Lung (tissue), 17 donors: ENCODE measurements at places on chromosomes 4 and X.

DNA sequence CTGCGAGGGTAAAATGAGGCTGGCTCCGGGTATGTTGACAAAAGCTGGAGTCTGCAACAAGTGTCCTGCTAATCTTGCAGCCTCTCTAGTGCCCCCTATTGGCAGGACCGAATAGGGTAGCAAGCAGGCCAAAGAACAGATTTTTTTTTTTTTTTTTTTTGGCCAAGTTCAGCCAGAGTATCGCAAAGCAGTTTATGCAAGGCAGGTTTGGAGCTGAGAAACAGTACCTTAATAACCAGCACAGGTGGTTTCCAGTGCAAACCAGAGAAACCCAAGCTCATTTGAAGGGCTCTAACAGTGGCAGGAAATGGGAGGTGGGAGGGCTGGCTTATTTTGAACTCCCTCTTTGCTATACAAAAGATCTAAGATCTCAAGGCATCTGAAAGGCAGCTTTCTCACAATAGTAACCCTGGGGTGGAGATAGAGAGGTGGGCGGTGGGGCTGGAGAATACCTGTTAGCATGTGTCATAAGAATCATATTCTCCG lies 38.2 kb upstream of the OCIAD2 start:
- DNase-seq, result no peak

DNA sequence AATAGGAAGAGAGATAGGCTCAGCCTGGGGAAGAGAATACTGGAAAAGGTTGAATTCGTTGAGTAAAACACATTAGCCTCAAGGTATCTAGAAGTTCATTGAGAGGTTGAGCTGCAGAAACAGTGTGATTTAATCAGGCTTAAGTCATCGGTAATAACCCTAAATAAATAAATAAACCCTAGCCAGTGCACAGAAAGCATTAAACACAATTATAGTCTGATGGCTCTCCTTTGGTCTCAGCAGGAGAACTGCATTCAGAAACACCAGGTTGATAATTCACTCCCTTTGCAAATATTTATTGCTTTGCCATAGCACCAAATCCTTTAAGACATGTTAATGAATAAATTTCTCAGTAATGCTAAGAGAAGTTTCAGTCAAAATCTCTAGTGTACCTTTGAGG lies 9.6 kb downstream of the DCX start:
- DNase-seq, result no peak

- peak; percentile 44 for DNase-seq
Measured at GRCh38 chrX:87338510-87338909, 179.1 kb upstream of the KLHL4 start.

- DNase-seq, result peak; percentile 22
Measured at GRCh38 chrX:9729171-9729885, 36.3 kb downstream of the GPR143 start.

- DNase-seq, result no peak
Measured at GRCh38 chrX:120446498-120446897, 22.6 kb downstream of the LAMP2 start.

- no peak for DNase-seq
Measured at GRCh38 chrX:79288733-79289132, 78.4 kb downstream of the ITM2A start.

GRCh38 chr4:149897783-149898182 lies 82.1 kb upstream of the IQCM start:
- DNase-seq, result peak; percentile 39

DNA sequence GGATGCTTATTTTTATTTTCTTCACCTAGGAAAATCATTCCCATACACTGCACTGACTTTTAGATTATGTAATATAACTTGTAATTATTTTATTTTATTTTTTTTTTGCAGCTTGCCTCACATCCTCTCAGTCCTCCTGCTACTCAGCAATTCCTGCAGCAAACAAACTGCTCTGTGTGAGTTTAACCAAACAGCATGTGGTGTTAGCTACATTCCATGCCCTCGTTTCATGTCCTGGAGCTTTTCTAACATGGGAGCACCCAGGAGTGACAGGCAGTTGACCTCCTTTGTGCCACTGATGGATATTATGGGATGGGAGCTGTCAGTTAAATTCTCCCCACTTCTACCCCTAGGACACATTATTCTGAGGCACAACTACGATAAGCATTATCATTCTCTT lies 24.8 kb downstream of the CXCL1 start:
- no peak for DNase-seq

GRCh38 chrX:11665168-11666111 lies at the start of gene ARHGAP6:
ARHGAP6 (minus strand) TSS chrX:11665920; CDS start chrX:11664828, 1,092 bp downstream.
- peak; percentile 74 for DNase-seq

DNA sequence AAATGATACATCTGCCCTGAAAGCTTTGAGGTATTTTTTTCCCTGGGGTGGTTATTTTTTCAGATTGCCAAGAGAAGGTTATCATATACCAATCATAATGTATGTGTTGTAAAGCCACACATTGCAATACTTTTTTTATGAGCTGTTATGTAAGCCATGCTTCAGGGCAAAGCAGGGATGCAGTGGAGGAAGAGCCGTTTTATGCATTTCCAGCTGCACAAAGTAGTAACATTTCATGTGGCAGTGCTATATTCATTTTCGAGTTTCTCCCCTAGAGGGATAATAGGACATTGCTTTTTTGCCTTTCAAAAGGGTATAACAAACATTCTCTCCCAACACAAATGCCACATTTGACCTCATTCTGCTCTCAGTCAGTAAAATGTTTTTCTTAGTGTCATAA lies 68.5 kb downstream of the GALNT7 start:
- DNase-seq, result no peak

DNA sequence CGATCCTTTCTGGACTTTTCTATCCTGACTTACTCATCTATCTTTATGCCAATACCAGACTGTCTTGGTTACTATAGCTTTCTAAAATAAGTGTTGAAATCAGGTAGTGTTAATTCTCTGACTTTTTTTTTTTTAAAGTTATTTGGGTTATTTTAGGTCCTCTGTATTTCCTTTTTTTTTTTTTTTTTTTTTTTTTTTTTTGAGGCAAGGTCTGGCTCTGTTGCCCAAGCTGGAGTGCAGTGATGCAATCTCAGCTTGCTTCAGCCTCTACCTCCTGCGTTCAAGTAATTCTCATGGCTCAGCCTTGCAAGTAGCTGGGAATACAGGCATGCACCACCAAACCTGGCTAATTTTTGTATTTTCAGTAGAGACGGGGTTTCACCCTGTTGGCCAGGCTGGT lies 2.8 kb upstream of the NELFA start:
- DNase-seq, result no peak
